ENCODE measurements at places on chromosomes 4 and X. TPM values are rescaled to one million over a fixed set of nuclear protein-coding genes. Genes with fewer than 3 reads are reported as not detected.
A peak's percentile ranks its signal among the peaks of the same experiment; 100 is the strongest.

The PPBP gene
- total RNA-seq, result not detected

The SMIM10 gene
- total RNA-seq, result 1.4 TPM

The NXF2 gene
- not detected for total RNA-seq

The VCX3A gene
- not detected for total RNA-seq

The PRPS2 gene
- 70.2 TPM for total RNA-seq

The NXF2B gene
- not detected for total RNA-seq

The NRK gene
- total RNA-seq, result not detected

The LIAS gene
- total RNA-seq, result 19.0 TPM

The TAF1 gene
- total RNA-seq, result 35.6 TPM

The PRR27 gene
- total RNA-seq, result not detected

- H3K27me3 ChIP-seq, result no peaks in the 10 kb centered on the region
- H3K4me3 ChIP-seq, result peak overlapping the region; percentile 10
- peaks cover 4% of the 10 kb centered on the region for H3K36me3 ChIP-seq
- no peak for DNase-seq
Measured at GRCh38 chrX:13381514-13381913, 61.7 kb upstream of the ATXN3L start.

DNA sequence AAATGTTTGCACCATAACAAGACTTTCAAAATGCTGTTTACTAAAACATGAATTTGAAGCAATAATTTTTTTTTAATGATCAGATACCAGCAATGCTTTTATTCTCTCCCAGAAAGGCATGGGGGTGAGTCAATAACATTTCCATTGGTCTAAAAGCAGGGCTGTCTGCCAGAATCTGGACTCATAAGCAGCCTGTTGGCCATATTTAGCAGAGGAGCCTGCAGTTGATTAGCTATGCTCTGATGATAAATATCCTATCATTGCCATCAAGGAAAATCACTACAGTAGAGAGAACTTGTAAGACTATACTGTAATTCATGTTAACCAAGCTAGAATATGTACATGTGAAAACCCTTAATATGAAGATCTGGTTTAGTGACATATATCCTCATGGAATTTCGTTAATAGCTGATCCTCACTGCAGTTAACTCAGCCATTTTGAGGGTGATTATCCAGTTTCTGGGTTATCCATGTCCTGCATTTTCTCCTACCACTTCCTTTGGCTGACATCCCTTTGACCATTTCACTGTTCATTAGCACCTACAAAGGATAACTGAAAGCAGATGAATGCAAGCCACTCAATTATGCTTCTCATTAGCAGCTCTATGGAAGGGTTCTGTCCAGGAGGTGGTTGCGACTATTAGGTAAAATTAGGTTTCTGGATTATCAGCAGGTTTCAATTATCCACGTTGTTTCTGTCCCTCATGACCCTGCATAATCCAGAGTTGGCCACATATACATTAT, 72.9 kb upstream of the DIAPH2 start:
- no peaks in the 10 kb centered on the region for H3K4me1 ChIP-seq
- H3K4me3 ChIP-seq, result no peak overlapping the region
- no peak overlapping the region for H3K27ac ChIP-seq
- no peaks in the 10 kb centered on the region for H3K36me3 ChIP-seq

GRCh38 chrX:41796577-41796976, 72.6 kb downstream of the GPR82 start:
- DNase-seq, result no peak
- H3K27me3 ChIP-seq, result peaks cover 3% of the 10 kb centered on the region
- H3K36me3 ChIP-seq, result no peaks in the 10 kb centered on the region
- peak overlapping the region; percentile 5 for H3K4me3 ChIP-seq
- H3K27ac ChIP-seq, result no peak overlapping the region

DNA sequence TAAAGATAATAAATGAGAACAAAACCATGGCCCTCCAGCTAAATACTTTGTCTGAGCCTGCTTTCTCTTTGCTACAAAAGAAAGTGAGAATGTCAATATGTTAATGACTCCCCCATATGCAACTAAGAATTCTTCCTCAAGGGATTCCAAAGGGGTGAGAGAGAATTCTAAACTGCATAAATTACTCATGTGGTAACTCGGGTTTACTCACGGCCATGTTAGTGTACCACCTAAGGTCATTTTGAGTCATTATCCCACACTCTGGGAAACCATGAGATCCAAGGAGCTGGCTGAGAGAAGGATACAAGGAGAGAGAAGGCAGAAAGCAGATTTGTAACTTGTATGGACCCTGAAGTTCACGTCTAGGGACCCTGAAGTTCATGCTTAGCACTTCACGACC, 190.3 kb downstream of the DHX15 start:
- no peaks in the 10 kb centered on the region for H3K27me3 ChIP-seq
- H3K4me3 ChIP-seq, result no peak overlapping the region
- no peak overlapping the region for H3K27ac ChIP-seq
- no peaks in the 10 kb centered on the region for H3K4me1 ChIP-seq
- H3K36me3 ChIP-seq, result no peaks in the 10 kb centered on the region

DNA sequence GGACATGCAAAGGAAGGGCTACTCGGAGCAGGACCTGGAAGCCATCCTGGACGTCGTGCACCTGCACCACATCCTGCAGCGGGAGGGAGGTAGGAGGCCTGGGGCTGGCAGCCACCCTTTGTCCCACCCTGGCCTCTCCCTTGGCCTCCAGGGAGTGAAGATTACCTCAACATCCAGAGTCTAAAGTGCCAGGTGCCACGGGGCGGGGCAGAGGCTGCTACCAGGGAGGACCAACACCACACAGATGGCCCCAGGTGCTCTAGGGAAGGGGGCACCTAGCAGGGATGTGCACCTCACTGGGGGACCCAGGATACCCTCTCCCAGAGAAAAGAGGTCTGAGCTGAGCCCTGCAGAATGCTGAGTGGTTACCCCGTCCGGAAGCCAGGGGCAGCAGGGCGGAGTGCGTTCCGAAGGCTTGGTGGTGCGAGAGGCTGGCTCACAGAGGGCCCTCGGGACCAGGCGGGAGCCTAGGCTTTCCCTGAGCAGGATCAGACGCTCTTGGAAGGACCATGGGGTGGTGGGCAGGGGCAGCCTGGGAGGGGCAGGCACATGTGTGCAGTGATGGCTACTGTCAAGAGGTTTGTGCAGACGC, 16.1 kb downstream of the ABCD1 start:
- no peak overlapping the region for H3K4me3 ChIP-seq
- DNase-seq, result no peak
- no peak overlapping the region for H3K27ac ChIP-seq
- H3K27me3 ChIP-seq, result peaks cover 4% of the 10 kb centered on the region

DNA sequence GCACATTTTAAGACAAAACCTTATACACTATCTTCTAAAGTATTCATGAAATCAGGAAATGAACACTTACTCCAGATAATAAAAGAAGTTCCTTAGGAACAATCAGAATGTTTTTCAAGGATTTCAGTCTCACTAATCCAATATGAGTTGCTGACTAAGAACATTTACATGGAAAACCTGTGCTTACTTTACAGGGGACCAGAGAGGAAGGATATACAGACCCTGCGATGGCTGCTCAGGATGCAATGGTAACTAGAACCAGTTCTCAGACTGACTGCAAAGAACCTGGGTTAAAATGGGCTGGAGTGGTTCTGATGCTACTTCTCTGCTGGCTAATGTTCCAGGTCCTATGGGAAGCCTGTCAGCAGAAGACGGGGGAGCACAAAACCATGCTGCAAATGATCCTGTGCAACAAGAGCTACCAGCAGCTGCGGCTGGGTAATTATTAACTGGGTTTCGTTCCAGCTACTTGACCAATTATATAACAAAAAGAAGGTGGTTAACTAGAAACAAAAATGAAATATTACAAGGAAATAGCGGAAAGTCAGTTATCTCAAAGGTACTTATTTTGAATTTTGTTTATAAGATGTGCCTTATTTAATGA, 85.3 kb downstream of the ANXA10 start:
- no peak overlapping the region for H3K27ac ChIP-seq
- DNase-seq, result no peak
- no peaks in the 10 kb centered on the region for H3K27me3 ChIP-seq
- no peaks in the 10 kb centered on the region for H3K4me1 ChIP-seq

DNA sequence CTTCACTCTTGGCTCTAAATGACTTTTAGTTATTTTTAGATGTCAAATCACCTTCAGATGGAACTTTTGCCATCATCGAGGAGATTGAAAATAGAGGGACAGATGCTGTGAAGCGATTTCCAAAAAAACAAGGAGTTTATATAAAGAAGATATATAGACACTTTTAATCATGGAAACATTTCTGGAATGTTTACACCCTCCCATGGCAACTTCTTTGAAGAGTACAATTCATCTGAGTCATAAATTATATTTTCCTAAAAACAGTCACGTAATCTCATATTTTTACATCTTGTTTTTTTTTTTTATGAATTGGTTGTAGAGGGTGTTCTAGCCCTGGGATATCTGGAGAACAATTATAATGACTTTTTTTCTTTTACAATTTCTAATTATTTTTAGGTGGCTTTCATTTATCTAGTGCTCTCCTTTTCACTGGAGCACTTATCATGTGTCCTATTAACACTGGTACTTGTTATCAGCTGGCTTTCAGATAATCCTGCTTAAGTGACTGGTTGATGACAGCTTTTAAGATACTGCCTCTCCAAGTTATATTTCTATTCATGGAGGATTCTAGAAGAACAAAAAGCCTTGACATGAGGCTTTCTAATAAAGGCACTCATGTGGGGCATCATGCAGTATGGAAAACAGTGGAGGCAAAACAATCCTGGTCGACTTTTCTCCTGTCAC, 24.9 kb downstream of the PCDH7 start:
- H3K27ac ChIP-seq, result no peak overlapping the region
- no peaks in the 10 kb centered on the region for H3K36me3 ChIP-seq
- no peak for DNase-seq
- no peak overlapping the region for H3K4me3 ChIP-seq

- no peak overlapping the region for H3K27ac ChIP-seq
- H3K4me1 ChIP-seq, result no peaks in the 10 kb centered on the region
- H3K4me3 ChIP-seq, result no peak overlapping the region
- no peaks in the 10 kb centered on the region for H3K27me3 ChIP-seq
- peaks cover 6% of the 10 kb centered on the region for H3K36me3 ChIP-seq
- DNase-seq, result no peak
Measured at GRCh38 chr4:166128403-166128802, 255.4 kb downstream of the TLL1 start.

DNA sequence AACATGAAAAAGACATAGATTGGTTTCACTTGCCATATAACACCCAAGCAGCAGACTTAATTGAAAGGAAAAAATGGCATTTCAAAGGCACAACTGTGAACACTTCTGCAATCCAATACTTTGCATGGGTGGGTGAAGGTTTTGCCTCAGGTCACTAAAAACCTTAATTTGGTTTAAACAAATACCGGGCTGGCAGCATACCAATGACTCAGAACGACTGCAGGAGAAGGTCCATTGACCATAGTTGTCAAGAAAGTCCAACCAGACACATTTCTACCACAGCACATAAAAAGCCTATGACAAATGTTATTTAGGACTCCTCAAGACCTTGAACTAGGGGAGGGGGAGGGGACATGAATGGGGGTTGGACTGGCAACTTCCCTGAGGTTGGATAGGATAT, 183.6 kb upstream of the TRPC5 start:
- H3K27ac ChIP-seq, result no peak overlapping the region
- DNase-seq, result no peak
- no peak overlapping the region for H3K4me3 ChIP-seq

- no peak overlapping the region for H3K27ac ChIP-seq
- H3K36me3 ChIP-seq, result peaks cover 15% of the 10 kb centered on the region
- DNase-seq, result no peak
- H3K27me3 ChIP-seq, result peaks cover 34% of the 10 kb centered on the region
- no peaks in the 10 kb centered on the region for H3K4me1 ChIP-seq
- no peak overlapping the region for H3K4me3 ChIP-seq
Measured at GRCh38 chr4:94419956-94420355, 31.8 kb upstream of the PDLIM5 start.

DNA sequence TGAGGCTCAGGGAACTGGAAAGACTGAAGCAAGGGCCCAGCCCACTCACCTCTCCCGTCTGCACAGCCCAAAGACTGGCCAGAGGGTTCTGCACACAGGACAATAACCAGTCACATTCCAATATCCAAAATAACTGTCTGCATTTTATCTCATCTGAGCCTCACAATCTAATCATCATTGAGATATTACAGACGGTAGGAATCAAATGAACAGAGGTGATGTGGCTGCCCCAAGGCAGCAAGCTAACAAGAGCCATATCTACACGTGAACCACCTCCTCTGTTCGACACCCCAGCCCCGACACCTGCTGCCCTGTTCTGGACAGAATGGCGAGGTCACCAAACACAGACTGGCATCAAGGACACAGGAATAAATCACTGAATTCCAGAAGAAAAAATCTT, 60.5 kb downstream of the AFAP1 start:
- H3K36me3 ChIP-seq, result no peaks in the 10 kb centered on the region
- DNase-seq, result no peak
- H3K4me1 ChIP-seq, result peaks cover 20% of the 10 kb centered on the region
- H3K4me3 ChIP-seq, result no peak overlapping the region
- no peak overlapping the region for H3K27ac ChIP-seq

DNA sequence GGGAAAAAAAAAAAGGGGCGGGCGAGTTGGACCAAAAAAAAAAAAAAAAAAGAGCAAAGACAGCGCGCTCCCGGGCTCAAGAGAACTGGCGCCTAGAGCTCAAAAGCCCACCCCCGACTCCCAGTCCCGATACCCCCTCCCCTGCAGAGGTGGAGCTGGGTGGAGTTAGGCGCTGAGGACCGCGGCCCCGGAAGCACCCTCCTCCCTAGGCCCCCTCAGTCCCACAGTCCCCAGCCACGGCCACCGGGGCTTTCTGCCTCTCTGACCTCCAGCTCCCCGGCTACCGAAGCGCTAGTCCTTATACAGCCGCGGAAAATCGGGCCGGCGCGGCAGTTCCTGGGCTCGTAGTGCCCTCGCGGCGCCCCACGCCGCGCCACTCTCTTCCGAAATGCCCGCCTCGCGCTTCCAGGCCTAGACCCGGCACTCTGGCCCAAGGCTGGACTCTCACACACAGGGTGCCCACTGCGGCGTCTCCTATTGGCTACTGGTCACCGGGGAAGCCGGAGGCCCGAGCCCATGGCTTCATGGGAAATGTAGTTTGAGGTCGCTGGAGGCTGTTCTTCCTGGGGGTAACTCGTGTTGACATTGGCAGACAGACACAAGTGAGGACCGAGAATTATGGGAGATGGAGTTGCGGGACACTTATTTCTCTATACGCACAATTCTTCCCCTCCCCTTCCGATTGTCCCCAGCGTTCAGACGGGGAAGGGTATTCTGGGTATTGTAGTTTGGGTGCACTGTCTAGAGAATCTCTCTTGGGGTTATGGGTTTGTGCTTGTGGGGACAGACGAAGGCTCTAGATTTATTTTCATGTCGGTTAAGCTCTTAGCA, at the start of gene ENOX2:
Gene ENOX2 (minus strand): TSS at position 427 of the 831 bp plus-strand sequence. CDS start 199,993 bp downstream, outside the sequence.
- no peak within 1 kb of the TSS for H3K4me3 ChIP-seq
- DNase-seq, result peak; percentile 91
- H3K4me1 ChIP-seq, result peaks cover 9% of the 10 kb centered on the region
- peaks cover 8% of the 10 kb centered on the region for H3K27me3 ChIP-seq
- peaks cover 4% of the 10 kb centered on the region for H3K36me3 ChIP-seq

DNA sequence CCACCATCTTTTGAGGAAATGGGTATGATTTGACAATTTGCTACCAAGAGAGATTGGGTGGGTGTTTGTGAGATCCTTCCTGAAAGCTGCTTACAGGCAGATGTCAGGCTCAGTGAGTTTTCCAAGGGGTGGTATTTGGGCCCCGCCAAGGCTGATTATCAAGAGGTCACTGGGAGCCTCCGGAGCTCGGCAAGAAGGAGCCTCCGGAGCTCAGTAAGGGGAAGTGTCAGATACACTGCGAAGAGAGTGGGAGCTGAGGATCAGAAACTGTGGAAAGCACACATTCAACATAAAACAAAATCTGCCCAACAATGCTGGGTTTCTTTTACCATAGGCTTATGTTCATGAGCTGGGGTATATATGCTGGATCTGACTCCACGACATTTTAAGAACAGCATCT, 714 bp downstream of the RTL3 start:
- DNase-seq, result no peak
- H3K27ac ChIP-seq, result peak overlapping the region; percentile 54
- no peaks in the 10 kb centered on the region for H3K27me3 ChIP-seq
- peak overlapping the region; percentile 68 for H3K4me3 ChIP-seq
- H3K36me3 ChIP-seq, result no peaks in the 10 kb centered on the region
- H3K4me1 ChIP-seq, result peaks cover 33% of the 10 kb centered on the region
